Occipital lobe (tissue), 3 donors: ENCODE measurements at places on chromosomes 1 and 21. TPM values are rescaled to one million over a fixed set of nuclear protein-coding genes. Genes with fewer than 3 reads are reported as not detected.

GRCh38 chr1:205584732-205585131, 47.1 kb downstream of the ELK4 start:
- DNase-seq = no peak

GRCh38 chr1:15786581-15786980, 20.9 kb downstream of the UQCRHL start:
- no peak for DNase-seq

DNA sequence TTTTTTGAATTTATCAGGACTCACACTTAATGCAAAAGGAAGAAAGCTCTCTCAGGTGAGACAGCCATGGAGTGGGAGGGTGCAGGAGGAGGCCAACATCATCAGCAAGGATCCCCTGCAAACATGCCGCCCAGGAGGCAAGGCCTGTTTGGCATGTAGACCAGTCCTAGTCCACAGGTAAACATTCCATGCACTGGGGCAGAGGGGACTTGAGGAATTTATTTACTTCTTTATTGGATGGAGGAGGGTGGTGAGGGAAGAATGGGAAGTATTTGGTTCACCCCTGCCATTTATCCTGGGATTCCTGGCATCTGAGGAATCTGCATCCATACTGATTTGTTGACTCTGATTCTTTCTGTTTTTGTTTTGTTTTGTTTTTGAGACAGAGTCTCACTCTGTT, 1.5 kb upstream of the UQCRHL start:
- no peak for DNase-seq

The CA6 gene
- total RNA-seq = not detected

The RGSL1 gene
- not detected for total RNA-seq

DNA sequence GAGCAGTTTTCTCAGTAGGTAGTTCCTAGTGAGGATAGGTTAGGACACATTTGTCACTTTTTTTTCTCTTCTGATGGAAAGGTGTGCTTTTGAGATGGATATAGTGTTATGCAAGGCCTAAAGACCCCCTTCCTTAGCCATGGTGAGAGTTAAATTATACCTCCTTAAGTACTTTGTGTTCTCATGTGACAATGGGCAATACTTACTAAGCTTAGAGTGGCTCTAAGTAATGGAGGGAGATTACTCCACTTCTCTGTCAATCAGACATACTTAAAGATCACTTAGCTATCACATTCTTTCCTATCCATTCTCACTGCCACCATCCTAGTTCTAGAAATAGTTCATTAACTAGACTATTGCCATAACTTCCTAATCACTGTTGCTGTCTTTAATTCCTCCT, 265.6 kb downstream of the PBX1 start:
- DNase-seq = no peak

DNA sequence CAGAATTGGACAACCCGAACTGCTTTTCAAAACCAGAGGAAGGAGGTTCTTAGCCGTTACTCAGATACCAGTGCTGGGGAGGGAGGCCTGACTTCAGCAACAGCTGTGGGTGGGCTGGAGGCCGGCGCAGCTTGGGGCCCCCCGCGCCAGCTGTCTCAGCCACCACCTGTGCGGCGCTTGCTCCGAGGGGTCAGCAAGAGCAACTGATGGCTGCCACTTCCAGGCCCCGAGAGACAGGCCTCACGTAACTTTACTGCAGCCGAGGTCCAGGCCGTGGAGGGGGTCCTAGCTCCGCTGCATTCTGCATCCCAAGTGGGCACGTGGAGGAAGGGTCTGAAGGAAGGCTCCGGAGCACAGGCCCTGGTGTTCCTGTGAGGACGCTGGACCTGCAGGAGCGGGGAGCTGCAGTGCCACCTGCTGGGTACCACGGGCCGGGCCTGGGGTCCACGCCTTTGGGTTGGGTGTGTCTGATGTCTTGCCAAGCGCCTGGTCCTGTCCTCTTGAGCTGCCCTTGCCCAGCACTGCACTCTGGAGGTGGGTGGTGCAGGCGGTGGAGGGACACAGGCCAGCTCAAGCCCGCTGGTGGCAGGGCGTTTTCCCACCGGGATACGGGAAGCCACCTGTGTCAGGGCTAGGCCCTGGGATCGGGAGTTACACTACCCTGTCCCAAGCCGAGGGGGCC, 9.8 kb downstream of the THAP3 start:
- no peak for DNase-seq

DNA sequence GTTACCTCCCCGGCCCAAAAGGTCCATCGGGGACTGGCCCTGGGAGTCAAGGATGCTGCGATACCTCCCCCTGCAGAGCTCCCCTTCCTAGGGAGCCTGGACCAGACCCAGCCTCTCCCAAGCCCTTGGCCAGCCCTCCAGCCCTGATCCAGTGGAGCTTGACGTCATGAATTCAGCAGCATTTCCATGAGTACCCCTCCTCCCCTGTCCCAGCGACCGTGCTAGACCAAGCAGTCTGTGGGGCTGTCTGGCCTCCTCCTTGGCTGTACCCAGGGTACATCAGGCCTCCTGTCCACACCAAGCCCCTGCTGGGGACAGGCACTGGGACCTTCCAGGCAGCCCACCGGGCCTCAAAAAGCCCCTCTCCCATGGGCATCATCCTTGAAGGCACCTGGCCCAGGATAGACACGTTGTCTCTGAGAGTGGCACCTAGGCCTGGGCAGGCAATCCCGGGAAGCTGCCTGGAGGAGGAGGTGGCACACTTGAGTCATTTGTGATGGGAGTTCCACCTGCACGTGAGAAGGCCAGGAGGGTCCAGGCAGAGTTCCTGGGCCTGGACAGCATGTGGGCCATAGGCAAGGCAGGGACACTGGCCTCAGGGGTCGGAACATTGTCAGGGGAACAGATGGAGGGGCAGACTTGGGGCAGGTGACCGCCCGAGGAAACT, 46.4 kb downstream of the WNT9A start:
- DNase-seq = no peak

DNA sequence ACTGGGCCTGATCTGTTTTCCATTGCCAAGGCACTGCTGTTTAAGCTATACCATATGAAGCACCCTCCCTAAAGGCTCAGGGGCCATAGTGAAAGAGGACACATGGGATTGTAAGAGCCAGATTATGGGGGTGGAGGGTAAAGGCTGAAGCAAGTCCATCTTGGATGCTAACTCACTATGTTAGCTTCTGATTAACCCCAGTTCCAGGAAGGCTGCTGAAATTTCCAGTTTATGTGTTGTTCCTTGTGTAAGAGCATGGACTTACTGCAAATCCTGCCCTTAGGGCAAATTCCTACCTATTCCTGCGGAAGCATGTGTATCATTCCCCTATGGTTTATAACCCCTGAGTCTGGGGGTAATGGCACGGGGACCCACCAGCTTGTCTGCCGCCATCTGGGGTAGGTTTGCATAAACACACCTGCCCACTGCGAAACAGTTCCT, 91.8 kb upstream of the SERBP1 start:
- no peak for DNase-seq

GRCh38 chr21:42547001-42547905, 33.6 kb downstream of the SLC37A1 start:
- no peak for DNase-seq
